A673 (cell line): ENCODE measurements at places on chromosomes 1 and 21. TPM values are rescaled to one million over a fixed set of nuclear protein-coding genes. Genes with fewer than 3 reads are reported as not detected.

Gene JUN
- total RNA-seq: 16.9 and 24.9 TPM in 2 replicates

Gene TMEM240
- total RNA-seq: 6.8 and 9.1 TPM in 2 replicates

Gene GPR52
- total RNA-seq: 0.76 and 0.90 TPM in 2 replicates

Gene OR2L8
- total RNA-seq: not detected in 2 replicates

Gene CD5L
- not detected in 2 replicates for total RNA-seq

Gene MASP2
- total RNA-seq: 0.37 and 0.69 TPM in 2 replicates

Gene MATN1
- total RNA-seq: not detected in 2 replicates

Gene FMO4
- total RNA-seq: 0.56 and 2.1 TPM in 2 replicates

Gene GCLM
- 27.5 and 34.4 TPM in 2 replicates for total RNA-seq

Gene CYP4X1
- not detected in 2 replicates for total RNA-seq

Gene ANKRD34A
- total RNA-seq: 1.6 and 2.2 TPM in 2 replicates
